Inflammatory macrophage (primary cell): ENCODE measurements at places on chromosomes 11 and 22.

DNA sequence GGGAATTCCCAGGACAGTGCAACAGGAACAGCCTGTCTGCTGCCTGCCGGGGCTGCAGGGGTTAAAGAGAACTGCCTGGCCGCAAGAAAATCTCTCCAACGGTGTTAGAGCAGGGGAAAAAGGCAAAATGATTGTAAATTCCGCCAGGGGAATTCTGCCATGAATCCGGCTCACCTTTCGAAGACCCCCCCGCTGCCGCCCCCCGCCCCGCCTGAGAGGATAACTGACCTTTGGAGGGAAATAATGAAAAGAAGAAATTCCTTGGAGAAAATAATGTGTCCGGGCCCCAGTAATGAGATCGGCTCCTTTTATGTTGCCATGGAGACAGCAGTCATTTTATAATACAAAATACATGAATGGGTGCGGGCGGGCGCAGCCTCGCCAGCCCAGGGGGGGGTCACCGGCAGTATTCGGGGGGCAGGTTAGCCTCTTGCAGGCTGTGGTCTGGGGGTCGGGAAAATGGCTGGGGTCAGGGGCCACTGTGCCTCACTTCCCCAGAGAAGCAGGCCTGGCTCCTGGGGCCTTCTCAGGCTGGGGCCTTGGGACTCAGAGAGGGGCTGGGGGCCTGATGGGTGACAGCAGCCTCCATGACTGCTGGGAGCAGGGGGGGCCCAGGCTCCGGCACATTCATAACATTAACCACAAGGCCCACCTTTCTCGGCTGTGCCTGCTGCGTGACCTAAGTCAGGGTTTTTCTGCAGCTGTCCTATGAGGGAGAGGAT is 228.1 kb downstream of the MN1 start:
- no peak for DNase-seq

GRCh38 chr22:19168088-19168890 is 10.2 kb downstream of the SLC25A1 start:
- no peak for DNase-seq

- no peak for DNase-seq
These were observed 72.0 kb downstream of the SLC1A2 start for GRCh38 chr11:35347173-35347878.

GRCh38 chr11:114026355-114026754 is 33.2 kb upstream of the ZBTB16 start:
- no peak for DNase-seq

- no peak for DNase-seq
These were observed 30.4 kb downstream of the ZBED4 start for GRCh38 chr22:49884075-49884474.

DNA sequence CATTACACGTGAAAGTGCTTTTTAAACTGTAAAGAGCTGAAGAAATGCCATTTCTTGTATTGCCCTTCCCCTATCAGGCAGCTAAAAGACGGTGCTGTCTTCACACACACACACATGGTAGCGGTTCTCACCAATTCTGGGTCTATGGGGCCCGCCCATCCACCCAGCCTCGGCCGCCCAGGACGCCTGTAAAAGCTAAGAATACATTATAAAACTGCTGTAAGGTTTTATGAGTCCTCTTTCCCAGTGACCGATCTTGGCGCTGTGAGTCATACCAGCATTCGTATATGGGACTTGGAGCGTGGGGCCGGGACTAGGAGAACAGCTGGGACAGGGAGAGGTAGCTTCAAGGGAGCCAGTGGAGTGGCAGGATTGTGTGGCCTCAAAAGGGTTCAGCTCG is 149.7 kb upstream of the CADM1 start:
- no peak for DNase-seq

DNA sequence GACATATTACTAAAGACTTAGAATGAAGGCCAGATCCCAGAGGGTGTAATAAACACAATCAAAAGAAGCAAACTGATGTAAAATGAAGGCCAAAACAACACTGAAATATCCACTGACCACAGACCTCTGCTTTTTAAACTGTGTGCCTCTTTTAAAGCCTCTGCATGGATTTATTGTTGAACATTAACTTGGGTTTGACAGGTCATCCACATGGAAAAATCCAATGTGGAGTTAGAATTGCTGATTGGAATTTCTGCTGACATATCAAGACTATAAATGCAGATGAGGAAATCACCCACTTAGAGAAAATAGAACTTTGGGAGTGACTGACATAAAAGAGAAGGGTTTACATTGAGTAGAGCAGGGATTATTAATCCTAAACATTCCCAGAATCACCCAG is 853.9 kb upstream of the RAG2 start:
- DNase-seq = no peak

DNA sequence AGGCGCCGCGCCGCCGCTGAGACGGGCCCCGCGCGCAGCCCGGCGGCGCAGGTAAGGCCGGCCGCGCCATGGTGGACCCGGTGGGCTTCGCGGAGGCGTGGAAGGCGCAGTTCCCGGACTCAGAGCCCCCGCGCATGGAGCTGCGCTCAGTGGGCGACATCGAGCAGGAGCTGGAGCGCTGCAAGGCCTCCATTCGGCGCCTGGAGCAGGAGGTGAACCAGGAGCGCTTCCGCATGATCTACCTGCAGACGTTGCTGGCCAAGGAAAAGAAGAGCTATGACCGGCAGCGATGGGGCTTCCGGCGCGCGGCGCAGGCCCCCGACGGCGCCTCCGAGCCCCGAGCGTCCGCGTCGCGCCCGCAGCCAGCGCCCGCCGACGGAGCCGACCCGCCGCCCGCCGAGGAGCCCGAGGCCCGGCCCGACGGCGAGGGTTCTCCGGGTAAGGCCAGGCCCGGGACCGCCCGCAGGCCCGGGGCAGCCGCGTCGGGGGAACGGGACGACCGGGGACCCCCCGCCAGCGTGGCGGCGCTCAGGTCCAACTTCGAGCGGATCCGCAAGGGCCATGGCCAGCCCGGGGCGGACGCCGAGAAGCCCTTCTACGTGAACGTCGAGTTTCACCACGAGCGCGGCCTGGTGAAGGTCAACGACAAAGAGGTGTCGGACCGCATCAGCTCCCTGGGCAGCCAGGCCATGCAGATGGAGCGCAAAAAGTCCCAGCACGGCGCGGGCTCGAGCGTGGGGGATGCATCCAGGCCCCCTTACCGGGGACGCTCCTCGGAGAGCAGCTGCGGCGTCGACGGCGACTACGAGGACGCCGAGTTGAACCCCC is 798 bp downstream of the BCR start:
- DNase-seq = no peak

GRCh38 chr11:114274637-114275036 is 21.6 kb upstream of the NNMT start:
- no peak for DNase-seq

GRCh38 chr11:12215181-12215593 is 104.8 kb downstream of the MICAL2 start:
- peak; percentile 63 for DNase-seq

DNA sequence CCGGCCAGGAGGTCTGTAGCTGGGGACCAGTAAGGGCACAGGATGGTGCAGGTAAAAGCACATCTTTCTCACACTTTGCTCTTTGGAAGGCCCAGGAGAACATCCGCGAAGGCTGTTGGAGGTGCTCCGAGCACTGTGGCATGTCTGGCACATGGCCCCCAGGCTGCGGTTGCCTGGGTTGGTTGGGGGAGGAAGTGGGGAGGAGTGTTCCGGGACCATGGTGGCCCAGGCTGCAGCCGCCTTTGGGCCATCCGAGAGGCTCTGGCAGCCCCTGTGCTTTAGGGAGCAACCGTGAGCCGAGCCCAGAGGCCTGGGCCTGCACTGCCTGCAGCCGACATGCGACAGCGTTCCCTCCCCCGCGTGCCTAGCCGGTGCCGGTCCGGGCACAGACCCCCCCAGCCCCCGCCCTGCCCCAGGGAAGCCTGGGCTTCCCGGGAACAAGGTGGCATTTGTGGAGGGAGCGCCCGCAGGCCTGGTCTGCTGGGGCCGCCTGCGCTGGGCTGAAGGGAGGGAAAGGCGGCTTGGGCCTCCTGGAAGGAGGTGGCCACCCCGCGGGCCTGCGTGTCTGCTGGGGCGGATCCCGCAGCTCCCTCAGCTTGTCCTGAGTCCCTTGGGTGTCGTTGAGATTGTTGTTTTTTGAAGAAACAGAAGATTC is 57.9 kb downstream of the GRAMD4 start:
- DNase-seq = no peak

GRCh38 chr22:31612891-31613285 is 49.1 kb downstream of the PISD start:
- no peak for DNase-seq

- peak; percentile 56 for DNase-seq
These were observed 536.6 kb downstream of the SOX6 start for GRCh38 chr11:15819679-15820286.

DNA sequence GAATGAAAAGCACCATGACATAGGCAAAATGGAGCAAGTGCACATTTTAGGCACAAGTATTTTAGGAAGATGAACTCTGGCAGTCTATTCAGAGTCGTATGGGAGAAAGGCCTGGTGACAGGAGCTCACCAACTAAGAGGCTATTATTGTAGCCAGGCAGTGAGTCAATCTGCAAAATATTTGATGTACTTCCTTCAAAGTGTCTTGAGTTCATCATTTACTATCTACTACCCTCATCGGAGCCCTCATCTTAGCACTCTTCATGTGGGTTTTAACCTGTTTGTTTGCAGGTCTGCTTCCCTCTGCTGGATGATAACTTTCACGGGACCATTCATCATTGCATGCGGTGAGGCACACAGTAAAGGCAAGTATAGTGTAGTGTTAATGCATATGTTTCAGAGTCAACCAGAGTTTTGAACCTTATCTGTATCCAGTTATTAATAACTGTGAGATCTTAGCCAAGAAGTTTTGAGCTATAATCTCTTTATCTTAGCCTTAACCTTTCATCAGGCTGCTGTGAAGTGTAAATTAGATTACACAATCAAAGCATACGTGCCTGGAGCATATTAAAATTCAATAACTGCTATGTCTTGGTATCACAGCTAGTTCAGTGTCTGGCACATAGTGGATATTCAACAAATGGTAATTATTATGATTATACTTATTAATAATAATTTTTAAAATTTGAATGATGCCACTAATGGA is 70.9 kb upstream of the SC5D start:
- no peak for DNase-seq
